Occipital lobe (tissue), 3 donors: ENCODE measurements at places on chromosomes 16 and 17.

DNA sequence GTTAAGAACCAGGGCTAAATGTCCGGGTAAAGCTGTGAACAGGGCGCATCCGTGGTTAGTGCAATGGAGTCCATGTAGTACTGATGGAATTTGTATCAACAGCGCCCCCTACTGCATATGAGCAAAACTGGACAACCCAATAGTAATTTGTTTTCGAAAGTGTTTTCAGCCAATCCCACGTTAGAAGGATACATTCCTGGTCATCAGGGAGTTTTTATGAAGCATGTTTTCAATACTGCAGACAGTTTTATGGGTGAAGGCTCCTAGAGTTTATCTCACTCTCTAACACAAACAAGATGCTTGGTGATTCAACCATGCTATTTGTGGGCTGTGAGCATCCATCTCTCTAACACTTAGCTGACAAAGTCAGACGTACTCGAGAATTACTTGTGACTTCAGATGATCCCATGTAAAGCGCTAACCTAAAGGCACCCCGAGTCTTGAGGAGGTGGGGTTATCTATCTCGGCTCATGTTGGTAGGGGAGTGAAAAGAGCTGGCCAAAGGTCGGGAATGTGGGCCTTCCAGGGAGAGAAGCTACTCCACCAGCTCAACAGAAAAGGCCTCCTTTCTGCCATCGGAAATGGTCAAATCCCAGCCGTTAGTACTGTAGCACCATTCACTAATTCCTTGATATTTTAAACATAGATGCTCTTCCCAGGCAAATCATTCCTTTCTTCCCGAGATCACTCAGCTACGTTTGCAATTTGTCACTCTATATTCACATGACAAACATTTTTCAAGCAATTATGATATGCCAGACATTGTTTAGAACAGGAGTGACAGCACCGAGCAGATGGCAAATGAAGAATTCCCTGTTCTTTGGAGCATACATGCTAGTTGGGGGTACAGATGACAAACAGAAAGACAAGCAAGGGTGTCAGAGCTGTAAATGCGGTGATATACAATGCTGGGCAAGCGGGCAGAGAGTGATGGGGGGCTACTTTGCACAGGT, 46.9 kb upstream of the HNF1B start:
- no peak for DNase-seq

DNA sequence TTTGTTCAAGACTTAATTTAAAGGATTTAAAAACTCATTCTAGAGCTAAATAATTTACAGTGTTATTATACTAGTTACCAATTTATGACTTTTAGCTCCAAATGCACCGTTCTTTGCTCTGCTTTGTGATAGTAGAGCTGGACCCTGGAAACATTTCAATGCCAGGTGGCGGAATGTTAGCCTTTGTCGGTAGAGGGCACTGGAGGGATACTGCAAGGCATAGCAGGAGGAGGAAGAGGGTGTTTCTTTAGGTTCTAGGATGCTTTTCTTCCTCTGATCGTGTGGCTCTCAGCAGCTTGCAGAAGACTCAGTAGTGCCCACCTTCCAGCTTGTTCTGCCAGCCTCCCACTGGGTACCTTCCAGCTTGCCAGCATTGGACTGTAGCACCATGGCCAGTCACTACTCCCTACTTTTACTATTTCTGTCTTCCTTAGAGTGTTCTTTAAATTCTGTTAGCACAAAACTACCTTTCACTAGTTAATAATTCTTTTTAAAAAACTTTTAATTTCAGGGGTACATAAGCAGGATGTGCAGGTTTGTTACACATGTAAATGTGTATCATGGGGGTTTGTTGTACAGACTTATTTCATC, 325.3 kb downstream of the UTP18 start:
- DNase-seq, result no peak

GRCh38 chr17:75892556-75893224, 4.1 kb downstream of the TRIM65 start:
- DNase-seq, result no peak

- no peak for DNase-seq
Observed at GRCh38 chr17:72719578-72720493, 372.7 kb downstream of the SLC39A11 start.

GRCh38 chr16:26645614-26646013, 421.1 kb upstream of the C16orf82 start:
- peak; percentile 5 for DNase-seq

DNA sequence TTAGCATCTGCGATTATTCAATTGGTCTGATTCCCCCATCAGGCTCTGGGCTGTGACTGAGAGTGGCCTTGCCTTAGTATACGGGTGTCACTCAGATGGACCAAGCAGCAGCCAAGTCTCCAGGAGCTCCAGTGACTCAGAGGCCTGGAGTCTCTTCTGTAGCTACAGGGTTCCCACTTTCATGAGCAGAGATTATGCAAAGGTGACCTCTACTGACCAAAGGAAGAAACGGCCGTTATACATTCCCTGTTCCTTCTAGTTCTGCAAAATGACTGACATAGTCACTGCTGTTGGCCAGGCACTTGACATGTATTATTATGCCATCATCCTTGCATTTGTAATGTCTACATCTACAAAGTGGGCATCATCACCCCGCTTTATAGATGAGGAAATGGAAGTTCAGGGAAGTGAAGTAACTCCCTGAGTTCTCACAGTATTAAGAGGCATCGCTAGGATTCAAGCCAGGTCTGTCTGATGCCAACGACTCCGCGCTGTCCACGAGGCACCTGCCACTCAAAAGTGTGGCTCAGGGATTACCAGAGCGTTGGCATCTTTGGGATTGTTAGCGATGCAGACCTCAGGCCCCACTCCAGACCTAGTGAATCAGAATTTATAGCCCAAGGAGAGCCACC, 23.3 kb downstream of the SLC38A7 start:
- DNase-seq, result no peak

DNA sequence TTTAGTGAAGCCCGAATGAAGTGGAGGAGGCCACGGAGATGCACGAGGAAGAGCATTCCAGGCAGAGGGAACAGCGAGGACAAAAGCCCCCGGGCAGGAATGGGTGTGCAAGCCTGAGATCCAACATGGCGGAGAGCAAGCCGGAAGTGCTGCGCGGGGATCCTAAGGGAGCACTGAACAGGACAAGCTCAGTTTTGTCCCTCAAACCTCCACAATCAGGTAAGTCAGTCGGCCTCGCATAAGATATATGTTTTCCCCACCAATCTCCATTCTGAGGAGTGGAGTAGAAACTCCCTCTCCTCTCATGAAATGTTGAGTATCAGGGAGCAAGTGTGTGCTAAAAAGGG, 32.9 kb upstream of the USP22 start:
- DNase-seq, result no peak

- DNase-seq, result no peak
Observed at GRCh38 chr17:74459622-74460021, 6.8 kb upstream of the CD300A start.

- no peak for DNase-seq
Observed at GRCh38 chr16:11179574-11179973, 76.4 kb downstream of the SOCS1 start.

DNA sequence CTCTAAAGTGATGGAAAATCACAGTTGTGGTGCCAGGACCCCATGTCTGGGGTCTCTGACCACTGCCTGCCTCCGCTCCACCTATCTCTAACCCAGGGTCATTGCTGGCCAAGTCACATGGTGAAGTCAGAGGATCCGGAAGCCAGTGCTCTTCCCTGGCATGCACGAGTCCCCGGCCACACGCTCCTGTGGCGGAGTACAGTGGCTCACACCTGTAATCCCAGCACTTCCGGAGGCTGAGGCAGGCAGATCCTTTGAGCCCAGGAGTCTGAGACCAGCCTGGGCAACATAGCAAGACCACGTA, 21.5 kb upstream of the RBFOX3 start:
- DNase-seq, result no peak

DNA sequence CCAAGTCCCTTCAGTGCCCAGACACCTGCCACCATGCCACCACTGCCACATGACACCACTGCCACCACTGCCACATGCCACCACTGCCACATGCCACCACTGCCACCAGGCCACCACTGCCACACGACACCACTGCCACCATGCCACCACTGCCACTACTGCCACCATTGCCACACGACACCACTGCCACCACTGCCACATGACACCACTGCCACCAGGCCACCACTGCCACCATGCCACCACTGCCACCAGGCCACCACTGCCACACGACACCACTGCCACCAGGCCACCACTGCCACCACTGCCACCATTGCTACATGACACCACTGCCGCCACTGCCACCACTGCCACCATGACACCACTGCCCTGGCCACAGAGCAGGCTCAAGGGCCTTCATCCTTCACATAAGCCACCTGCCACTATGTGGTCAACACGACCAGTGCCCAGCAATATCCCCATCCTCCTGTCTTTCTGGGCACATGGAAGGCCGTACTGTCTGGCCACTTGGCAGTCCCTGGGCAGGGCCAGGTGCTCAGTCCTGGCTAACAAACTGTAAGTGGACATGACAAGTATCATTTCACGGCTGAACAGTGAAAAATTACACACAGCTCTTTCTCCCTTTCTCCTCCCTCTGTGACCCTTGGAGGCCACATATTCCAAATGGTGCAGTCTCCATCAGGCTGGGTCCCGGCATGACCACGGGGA, 33.1 kb downstream of the ABR start:
- DNase-seq, result no peak

GRCh38 chr16:56347670-56348069, 77.7 kb downstream of the AMFR start:
- DNase-seq, result no peak

DNA sequence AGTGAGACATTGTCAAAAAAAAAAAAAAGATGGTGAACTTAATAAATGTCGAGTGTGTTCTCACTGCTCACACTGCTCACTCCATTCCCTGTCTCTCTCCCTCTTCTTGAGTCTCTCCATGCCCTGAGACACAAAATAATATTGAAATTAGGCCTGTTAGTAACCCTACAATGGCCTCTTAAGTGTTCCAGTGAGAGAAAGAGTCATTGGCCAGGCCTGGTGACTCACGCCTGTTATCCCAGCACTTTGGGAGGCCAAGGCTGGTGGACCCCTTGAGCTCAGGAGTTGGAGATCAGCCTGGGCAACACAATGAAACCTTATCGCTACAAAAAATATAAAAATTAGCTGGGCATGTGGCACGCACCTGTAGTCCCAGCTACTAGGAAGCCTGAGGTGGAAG, 16.2 kb upstream of the CSF3 start:
- no peak for DNase-seq

GRCh38 chr17:74960570-74961342, 11.8 kb downstream of the HID1 start:
- DNase-seq, result no peak

- DNase-seq, result no peak
Observed at GRCh38 chr17:49465331-49465903, 29.7 kb upstream of the NGFR start.

DNA sequence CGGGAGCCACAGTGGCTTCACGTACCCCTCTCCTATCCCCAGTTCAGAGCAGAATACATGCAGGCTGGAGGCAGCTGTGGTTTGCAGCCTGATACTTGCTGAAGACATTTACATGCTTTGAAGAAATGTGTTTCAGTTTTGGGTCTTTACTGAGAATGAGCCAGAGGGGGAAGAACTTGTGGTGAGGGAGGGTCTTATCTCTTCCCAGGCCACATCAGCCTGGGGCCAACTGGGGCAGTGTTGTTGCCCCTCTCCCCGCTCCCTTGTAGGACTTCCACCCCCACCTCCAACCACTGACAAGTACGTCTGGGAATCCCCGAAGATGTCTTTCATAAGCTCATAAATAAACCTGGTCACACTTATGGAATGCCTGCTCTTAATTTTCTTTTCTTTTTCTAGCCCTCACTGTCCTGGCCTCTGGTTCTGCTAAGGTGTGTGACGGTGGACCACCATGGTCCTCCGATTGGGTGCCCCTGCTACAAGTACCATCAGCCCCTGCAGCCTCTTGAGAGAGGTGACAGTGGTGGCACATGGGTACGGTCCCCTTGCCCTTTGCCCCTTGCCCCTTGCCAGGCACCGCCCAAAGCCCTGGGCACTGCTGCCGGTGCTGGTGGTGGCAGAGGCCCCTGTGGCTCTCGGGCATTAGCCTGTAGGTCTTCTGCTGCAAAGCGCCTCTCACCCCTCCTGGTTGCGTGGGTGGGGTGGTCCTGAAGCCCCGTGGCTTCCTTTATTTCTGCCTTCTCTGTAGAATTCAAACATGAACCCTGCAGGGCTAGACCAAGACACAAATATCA, 144.8 kb upstream of the RPH3AL start:
- no peak for DNase-seq

DNA sequence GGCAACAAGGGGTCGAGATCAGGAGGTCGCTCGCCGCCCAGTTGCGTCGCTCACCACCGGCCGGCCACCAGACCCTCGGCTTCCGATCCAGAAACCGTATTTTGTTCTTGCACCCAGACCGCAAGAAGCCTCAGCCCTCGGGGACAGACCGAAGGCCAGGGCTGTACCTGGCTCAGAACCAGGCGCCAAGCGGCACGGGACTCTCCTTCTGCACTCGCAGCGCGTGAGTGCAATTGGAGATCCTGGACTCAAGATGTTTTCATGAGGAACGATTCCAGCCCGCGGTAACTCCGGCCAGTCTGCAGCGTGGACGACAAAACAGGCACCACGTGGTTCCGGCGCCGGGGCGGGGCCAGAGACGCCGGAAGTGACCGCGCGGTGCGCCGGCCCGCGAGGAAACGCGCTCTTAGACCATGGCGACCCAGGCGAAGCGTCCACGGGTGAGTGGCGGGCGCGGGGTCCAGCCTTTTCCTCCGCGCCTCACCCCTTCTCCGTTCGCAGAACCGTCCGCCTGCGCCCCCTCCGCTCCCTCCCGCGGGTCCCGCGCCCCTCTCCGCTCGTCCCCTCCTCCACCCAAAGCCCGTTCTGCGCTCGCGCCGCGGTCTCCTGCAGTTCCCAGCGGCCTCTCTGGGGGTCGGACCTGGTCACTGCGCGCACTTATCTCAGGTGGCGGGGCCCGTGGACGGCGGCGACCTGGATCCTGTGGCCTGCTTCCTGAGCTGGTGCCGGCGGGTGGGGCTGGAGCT, at the start of gene SETD6:
SETD6 (plus strand) TSS at position 393 of the 746 bp plus-strand sequence; CDS start at position 414, 21 bp downstream.
- peak; percentile 82 for DNase-seq

DNA sequence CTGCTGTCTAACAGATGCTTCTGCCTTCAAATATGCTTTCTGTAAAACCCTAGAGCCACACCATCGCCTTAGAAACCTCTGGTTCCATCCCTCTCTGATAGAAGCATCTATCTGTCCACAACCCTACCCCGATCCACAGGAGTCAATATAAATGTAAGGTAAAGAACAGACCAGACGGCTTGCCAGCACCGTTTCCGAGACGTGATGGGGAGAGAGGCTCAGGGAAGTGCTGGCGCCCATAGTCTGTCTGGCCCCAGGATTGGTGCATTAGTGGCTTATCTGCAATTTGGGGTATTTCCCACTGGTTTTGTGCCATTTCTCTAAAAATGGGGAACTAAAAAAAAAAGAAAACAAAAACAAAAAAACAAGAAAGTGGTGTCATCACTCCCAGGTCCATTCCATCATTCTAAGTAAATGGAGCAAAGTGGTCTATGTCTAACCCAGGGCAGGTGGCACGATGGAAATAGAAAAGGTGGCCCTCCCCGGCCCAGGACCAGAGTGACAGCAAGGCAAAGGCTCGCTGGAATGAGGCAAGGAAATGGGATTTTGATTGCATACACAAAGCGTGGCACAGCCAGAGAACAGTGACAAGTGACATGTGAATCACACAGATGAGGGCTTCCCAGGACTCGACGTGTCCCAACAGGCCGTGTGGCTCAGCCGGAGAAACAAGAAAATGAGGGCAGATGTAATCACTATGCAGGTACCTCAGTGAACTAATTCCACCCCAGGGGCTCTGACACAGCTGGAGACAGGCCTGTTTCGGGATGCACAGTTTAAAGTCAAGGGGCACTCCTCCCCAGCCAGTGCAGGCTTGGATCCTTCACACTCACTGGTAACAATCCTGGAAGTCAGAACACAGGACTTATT, 125.6 kb downstream of the GAS7 start:
- DNase-seq, result no peak
